ENCODE measurements at places on chromosomes 3 and 15.

DNA sequence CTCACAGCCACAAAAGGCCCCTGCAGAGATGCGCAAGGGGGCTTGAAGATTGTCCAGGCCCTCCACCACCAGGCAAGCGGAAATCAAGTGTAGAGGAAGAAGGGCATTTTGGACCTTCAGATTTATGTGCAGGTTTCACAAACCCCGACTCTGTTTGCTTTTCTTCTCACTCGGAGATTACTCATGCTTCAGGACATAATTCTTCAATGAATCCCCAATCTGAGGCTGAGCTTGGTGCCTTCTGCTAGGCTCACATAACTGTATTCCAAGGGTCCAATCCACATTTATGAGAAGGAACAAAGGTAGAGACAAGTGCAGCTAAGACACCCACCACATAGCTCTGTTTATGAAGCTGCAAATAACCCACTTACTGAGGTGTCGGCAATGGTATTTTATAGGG is 50.6 kb upstream of the NMNAT3 start:
- H3K4me3 ChIP-seq, result no peak overlapping the region
- no peaks in the 10 kb centered on the region for H3K36me3 ChIP-seq
- DNase-seq, result no peak
- no peaks in the 10 kb centered on the region for H3K4me1 ChIP-seq

GRCh38 chr15:100879061-100879463 is 569 bp upstream of the ALDH1A3 start:
- peaks cover 10% of the 10 kb centered on the region for H3K27me3 ChIP-seq
- peaks cover 8% of the 10 kb centered on the region for H3K4me1 ChIP-seq
- no peak for DNase-seq
- H3K36me3 ChIP-seq, result no peaks in the 10 kb centered on the region
- peak overlapping the region; percentile 57 for H3K4me3 ChIP-seq

- no peaks in the 10 kb centered on the region for H3K36me3 ChIP-seq
- no peaks in the 10 kb centered on the region for H3K4me1 ChIP-seq
- no peaks in the 10 kb centered on the region for H3K27me3 ChIP-seq
- DNase-seq, result no peak
These were observed 34.9 kb upstream of the TIMP4 start for GRCh38 chr3:12193485-12194165.

GRCh38 chr3:61532739-61533500 is 28.5 kb upstream of the PTPRG start:
- DNase-seq, result no peak
- H3K27me3 ChIP-seq, result no peaks in the 10 kb centered on the region
- H3K27ac ChIP-seq, result no peak overlapping the region
- no peaks in the 10 kb centered on the region for H3K36me3 ChIP-seq

DNA sequence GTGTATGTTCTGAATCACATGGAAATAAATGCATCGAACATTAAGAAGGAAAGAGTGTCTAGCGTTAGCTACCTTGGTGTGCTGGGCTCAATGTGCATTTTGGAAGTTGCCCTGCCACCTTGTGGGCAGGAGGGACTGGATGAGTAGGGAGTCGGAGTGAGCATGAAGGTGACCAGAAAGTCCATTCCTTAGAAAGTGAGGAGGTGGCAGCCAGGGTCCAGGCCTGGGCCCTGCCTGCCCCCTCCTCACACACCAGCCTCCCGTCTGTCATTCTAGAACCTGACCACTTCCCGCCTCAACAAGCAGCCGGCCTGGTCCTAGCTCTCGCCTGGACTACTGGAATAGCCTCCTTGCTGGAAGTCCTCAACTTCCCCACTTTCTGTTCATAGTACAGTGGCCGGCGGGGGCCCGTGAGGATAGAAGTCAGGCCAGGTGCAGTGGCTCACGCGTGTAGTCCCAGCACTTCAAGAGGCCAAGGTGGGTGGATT is 10.2 kb upstream of the GATA2 start:
- no peaks in the 10 kb centered on the region for H3K36me3 ChIP-seq
- no peak overlapping the region for H3K4me3 ChIP-seq
- H3K27me3 ChIP-seq, result no peaks in the 10 kb centered on the region
- no peaks in the 10 kb centered on the region for H3K4me1 ChIP-seq
- no peak for DNase-seq
- H3K27ac ChIP-seq, result no peak overlapping the region

GRCh38 chr3:169787120-169787519 is 13.9 kb downstream of the MYNN start:
- no peak overlapping the region for H3K27ac ChIP-seq
- H3K36me3 ChIP-seq, result no peaks in the 10 kb centered on the region
- no peaks in the 10 kb centered on the region for H3K27me3 ChIP-seq
- no peaks in the 10 kb centered on the region for H3K4me1 ChIP-seq
- DNase-seq, result no peak

DNA sequence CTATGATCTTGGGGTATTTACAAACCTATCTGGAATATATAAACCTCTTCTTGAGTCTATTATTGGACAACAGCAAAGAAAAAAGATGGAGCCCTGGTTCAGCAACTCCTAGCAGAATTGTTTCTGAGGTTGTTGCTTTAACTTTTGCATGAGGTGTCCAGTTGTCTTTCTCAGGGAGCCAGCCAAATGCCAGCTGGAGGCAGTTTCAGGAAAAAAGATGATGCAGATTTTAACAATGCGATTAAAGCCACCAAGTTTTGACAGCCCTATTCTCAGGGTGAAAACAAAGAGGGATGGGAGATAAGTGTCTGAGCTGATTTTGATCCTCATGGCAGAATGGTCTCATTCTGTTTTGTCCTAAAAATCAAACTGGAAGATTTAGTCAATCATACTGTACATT is 181.6 kb upstream of the RASGRP1 start:
- no peaks in the 10 kb centered on the region for H3K4me1 ChIP-seq
- no peak for DNase-seq
- H3K27me3 ChIP-seq, result no peaks in the 10 kb centered on the region
- H3K27ac ChIP-seq, result no peak overlapping the region
- H3K36me3 ChIP-seq, result no peaks in the 10 kb centered on the region
- H3K4me3 ChIP-seq, result no peak overlapping the region

GRCh38 chr3:144114767-144115166 is 143.1 kb downstream of the DIPK2A start:
- no peak for DNase-seq
- no peaks in the 10 kb centered on the region for H3K27me3 ChIP-seq
- H3K27ac ChIP-seq, result no peak overlapping the region
- no peaks in the 10 kb centered on the region for H3K36me3 ChIP-seq
- no peak overlapping the region for H3K4me3 ChIP-seq

- no peaks in the 10 kb centered on the region for H3K27me3 ChIP-seq
- no peaks in the 10 kb centered on the region for H3K36me3 ChIP-seq
- no peak overlapping the region for H3K27ac ChIP-seq
- no peaks in the 10 kb centered on the region for H3K4me1 ChIP-seq
- H3K4me3 ChIP-seq, result no peak overlapping the region
These were observed 17.0 kb downstream of the CA12 start for GRCh38 chr15:63364399-63365272.
